ENCODE measurements at places on chromosomes 3 and 15. TPM values are rescaled to one million over a fixed set of nuclear protein-coding genes. Genes with fewer than 3 reads are reported as not detected.

DNA sequence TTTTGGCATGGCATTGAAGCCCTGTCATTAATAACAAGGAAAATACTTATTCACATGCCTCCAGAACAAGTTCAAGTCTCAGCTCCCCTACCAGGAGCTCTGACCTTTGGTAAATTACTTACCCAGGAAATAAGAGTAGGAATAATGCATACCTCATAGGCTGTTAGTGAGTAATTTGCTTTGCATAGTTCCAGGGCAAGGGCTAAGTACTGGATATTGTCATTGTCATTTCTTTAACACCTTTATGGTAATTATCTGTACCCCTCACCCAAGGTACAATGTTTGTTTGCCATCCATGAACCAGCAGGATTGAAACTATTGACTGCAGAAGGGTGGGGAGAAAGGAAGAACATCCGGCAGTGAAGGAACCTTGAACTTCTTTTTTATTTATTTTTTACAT lies 148.5 kb downstream of the SOX2 start:
- DNase-seq = no peak

DNA sequence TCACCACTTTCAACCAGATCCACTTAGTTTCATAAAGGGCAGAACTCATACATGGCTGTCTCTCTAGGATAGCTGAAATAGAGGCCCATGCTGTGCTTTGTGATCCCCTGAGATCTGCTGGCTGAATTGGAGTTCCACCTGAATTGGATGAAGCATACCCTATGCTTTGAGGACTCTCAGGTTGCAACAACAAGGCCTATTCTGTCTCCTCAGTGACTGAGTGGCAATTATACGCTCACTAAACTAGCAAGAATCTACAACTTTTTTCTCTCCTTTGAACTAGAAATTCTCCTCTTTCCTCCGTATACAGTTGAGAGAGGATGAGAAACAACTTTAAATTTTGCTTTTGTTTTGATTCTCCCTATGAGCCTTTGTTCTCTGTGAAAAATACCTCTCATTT lies 348.7 kb downstream of the LSAMP start:
- DNase-seq = no peak

- DNase-seq = no peak
These were observed 510.6 kb upstream of the PPP2R3A start for GRCh38 chr3:135454890-135455289.

DNA sequence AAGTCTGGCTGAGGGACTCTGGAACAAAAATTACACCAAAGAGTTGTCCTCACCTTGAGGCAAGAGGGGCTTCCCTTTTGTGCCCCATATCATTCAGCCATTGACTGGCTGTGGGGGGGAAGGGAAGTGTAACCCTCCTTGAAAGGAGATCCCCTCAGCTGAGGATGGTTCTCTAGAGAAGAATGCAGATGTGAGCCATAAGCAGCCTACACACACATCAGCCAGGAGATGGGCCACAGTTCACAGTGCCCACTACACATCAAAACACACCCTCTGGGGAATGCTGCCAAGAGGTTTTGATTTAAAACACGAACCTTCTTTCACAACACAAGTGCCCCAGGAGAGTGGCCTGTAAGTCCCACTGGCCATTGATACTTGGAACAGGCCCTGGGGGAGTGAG lies 231.2 kb upstream of the CTDSPL start:
- no peak for DNase-seq

DNA sequence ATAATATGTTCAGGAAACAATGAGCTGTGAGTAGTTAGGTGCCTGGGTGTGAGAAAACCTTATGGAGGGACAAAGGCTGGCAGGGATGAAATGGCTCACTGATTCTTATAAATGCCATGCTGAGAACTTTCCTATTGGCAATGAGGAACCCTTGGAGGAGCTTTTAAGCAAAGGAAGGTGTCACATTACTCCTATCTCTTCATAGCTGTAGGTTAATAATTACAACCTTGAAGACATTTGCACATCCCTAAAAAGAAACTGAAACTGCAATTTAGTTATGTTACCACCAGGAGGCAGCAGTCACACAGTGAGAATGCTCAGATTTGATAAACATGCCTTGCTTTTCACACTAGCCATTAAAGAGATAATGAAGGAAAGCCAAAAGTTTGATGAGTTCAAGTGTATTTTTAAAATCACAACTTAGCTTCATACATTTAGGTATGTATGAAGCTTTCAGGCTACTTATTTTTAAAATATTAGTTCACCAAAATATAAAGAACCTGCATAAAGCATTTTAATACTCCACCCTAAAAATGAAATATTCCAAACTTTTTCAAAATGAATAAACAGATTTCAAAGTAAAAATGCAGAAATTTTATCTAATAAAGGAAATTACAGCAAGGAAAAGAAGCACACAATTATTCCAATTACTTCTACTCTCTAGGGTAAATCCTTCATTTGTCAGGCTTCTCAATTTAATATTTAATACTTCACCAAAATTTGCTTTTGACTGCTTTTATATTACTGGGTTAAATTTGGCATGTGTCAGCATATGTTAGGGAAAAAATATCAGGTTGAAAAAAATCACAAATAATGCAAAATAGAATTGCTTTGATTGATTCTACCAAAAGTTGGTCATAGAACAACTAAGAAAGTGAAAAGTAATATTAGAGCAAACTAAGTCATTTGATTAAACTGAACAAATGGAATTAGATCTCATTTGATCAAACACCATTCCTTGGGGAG lies 136.9 kb upstream of the SLC2A2 start:
- no peak for DNase-seq

DNA sequence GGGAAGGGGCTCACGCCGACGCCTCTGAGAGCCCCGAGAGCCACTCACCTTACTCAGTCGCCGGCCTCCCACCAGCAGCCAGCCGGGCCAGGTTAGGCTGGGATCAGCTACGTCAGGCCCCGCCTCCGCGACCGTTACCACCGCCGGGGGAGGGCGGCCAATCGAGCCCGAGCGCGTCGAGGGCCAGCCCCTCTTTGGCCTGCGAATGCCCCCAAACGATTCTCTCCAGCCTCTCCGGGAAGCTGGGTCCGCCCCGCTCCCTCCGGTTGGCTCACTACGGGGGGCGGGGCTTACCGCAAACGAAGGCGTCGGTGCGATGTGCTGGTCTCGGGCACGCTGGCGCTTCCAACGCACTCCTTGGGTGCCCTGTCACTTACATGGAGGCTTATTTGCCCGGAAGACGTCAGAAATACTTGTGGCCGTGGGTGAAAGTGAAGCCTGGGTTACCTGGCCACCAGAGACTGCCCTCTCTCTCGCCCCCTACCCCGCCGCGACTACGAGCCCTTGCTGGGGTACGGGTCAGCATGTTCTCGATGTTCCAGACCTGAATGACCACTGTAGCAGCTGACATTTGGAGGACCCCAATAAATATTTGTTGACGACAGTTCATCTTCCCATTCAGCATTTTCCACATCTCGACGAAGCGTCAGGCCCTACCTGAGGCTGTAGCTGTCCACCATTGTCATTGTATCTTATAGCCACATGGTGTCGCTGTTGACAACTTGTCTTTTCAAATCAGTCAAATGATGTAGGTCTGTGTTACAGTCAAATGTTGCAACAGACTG lies at the start of gene CEP70:
CEP70 (minus strand) TSS at position 111 of the 785 bp plus-strand sequence. CDS start 21,333 bp downstream, outside the sequence.
- DNase-seq = peak; percentile 90

- no peak for DNase-seq
These were observed 131.3 kb upstream of the CTDSPL start for GRCh38 chr3:37730383-37730782.

DNA sequence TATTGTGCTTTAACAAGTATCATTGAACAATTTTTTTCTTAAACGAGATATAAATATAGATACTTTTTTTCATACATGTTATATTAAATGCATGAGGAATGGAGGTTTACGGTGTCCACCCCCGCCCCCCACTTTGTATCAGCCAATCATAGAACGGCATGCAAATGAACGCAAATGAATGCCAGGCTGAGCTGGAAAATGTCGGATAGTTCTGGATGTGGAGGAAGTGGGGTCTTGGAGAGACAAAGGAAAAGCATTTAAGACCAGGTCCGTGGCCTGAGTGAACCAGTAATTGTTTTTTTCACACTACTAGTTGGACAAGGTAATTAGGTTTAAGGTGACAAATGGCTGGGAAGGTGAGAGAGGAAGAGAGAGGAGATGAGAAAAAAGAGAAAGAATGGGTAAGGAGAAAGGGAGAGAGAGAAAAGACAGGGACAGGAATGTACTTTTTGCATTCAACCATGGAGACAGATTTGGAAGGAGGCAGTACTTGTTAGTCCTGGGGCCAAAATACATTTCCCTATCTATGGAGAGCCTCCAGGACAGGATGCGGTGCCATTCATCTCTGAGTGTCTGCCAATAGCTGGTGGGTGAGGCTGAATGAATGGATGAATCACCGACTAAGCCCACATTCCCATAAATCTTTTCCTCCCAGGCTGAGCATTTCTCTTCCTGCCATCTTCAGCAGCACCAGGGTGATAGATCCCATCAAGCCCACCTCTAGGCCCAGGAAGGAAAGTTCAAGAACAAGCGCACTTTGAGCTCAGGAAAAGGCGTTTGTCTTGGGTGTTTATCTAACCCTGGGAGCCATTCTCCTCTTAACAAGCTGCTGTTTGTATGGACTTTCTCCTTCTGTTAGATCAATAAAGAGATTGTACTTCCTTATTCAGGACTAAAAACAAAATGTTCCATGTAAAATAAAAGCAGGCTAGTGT lies 1.4 kb upstream of the RAD18 start:
- DNase-seq = peak; percentile 75

DNA sequence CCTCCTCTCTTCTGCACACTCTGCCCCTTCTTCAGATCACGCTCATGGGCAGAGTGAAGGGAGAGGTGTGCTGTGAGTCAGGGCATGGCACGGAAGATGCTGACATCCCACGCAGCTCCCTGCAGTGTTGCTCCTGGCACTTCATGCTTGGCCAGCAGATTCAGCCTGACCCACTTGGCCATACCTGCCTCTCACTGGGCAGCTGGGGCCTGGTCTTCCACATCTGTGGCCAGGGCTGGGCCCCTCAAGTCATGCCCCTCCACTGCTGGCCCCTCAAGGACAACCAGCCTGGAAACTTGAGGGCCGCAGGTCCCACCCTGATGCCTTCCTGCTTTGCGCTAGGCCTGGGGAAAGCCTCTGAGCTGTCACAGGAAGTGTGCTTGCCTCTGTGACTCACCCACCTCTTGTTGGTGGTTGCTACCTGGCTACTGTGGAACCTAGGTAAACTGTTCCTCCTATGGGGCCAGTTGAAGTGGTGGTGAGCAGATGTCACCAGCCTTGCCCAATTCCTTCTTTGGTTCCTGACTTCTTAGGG lies 48.7 kb downstream of the BSN start:
- DNase-seq = peak; percentile 63

The CASR gene
- not detected for total RNA-seq

The BSN gene
- total RNA-seq = 1.5 TPM

The LYZL4 gene
- not detected for total RNA-seq

The RARB gene
- total RNA-seq = not detected

Measured in HCT116 (cell line).